ENCODE measurements at places on chromosomes 11 and 22.

DNA sequence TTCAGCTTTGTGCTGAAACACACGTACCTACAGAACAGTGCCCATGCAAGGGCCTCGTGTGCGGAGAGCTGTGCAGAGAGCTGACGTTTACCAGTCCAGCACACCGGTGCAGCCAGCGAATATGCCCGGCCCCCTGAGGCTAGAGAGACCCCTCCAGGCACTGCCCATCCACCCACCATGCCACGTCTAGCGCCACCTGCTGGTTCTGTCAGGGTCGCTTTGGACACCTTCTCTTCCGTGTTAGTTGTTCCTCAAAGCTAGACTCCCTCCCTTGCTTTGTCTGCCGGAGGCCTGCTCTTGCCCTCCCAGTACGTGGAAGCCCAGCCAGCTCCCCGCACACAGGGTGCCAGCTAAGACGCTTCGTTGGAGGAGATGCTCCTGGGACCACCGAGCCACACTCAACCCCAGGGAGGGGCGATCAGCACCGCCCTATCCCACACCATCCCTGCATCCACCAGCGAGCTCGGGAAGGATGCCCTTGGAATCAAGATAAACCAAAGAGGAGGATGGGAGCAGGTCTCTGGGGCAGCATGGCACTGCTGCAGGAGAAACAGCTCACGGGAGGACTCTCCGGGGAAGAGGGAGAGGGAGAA is 43.4 kb downstream of the CPT1A start:
- no peak for DNase-seq

DNA sequence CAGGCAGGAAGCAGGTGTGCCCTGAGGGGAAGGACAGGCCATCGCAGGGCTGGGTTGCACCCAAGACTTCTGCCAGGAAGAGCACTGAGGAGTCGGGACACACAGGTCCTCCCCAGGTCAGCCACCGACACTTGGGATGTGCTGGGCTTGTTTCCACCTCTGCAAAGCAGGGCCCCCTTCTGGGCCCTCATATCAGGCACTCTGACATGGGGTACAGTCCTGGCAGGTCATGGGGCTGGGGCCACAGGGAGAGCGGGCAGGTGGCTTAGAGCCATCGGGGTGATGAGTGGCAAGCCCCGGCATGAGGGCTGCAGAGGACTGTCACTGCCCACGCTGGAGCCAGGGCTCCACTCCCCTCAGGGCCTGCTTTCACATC is 7.9 kb upstream of the ADORA2A start:
- no peak for DNase-seq

DNA sequence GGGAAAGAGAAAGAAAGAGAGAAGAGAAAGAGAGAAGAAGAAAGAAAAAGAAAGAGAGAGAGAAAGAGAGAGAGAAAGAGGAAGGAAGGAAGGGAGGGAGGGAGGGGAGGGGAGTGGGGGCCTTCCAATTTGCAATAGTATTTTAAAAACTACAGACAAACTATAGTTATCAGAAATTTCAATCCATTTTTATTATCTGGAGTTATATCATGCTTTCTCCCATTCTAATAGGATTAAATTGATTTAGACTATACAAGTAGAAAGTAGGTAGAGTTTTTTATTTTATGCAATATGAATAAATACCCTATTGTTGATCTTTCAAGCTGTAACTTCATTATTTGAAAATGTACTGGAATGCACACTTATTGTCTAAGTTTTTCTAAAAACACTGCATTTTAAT is 70.2 kb upstream of the CEP126 start:
- DNase-seq, result no peak

- DNase-seq, result no peak
Measured at GRCh38 chr11:10663990-10664389, 29.6 kb downstream of the IRAG1 start.

GRCh38 chr11:27839226-27839913 is 139.1 kb upstream of the BDNF start:
- peak; percentile 16 for DNase-seq

DNA sequence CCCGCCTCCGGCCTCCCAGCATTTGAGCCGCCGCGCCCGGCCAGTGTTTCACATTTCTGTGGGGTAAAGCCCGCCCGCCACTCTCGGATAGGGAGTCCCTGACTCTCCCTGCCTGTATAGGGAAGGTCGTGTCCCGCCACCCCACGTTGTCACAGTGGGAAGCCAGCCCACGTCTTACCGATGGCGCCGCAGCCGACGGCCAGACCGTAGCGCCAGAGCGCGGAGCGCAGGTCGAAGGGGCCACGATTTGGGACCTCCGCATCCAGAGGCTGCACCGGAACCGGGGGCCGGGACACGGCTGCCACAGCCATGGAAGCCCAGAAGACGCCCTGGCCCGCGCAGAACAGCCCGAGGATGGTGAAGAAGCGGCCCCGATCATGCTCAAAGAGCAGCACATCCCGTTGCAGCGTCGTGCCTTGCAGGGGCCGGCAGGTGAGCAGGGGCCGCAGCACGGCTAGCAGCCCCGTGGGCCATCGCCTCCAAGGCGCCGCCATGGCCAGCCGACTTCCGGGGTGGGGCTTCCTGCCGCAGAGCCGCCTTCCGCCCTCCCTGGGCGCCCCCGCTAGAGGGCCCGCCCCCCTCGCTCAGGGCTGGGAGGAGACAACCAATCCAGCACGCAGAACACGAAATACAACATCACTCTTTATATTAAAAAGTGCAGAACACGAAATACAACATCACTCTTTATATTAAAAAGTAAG is at the start of gene TMEM223:
TSS of gene TMEM223 (minus strand) at position 506 of the 701 bp plus-strand sequence. CDS start at position 494, 12 bp downstream.
- no peak for DNase-seq

GRCh38 chr22:23969071-23969470 is 2.4 kb downstream of the DDTL start:
- no peak for DNase-seq

- DNase-seq, result no peak
Measured at GRCh38 chr11:86117001-86117711, 48.3 kb upstream of the PICALM start.

- DNase-seq, result peak; percentile 69
Measured at GRCh38 chr22:27420817-27421361, 380.7 kb downstream of the MN1 start.

DNA sequence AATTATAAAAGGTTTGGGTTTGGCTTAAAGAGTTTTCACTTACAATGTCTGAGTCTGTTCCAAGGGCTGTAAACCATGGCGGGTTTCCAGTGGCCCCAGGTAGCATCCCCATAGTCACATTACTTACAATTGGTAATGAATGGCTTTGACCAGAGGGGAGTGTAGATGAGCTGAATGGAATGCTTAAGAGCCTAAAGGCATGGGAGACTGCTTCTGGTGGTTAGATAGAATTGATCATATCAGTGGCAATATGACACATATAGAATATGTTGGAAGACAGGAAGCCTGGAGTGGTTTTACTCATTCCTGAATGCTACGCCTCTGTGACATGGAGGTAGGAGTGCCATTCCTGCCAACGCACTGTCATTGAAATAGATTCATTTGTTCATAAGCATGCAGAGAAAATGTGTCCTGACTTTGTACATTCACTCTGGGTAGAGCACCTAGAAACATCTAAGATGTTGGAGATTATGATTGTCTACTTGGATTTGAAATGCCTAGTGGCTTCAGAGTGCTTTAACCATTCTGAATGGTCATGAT is 183.3 kb downstream of the BLID start:
- DNase-seq, result no peak

- no peak for DNase-seq
Measured at GRCh38 chr11:111045407-111045803, 200.1 kb upstream of the POU2AF2 start.

Data from GM04503 (cell line).